Calu3 (cell line): ENCODE measurements at places on chromosomes 2 and 18. TPM values are rescaled to one million over a fixed set of nuclear protein-coding genes. Genes with fewer than 3 reads are reported as not detected.
A peak's percentile ranks its signal among the peaks of the same experiment; 100 is the strongest.

The IL1RL2 gene
- total RNA-seq, result 0.68 and 0.73 TPM in 2 replicates

The NPHP1 gene
- 6.4 and 7.3 TPM in 2 replicates for total RNA-seq

The EN1 gene
- 2.3 TPM in 2 replicates for total RNA-seq

The KCNG2 gene
- not detected in 2 replicates for total RNA-seq

The ABHD1 gene
- total RNA-seq, result 0.56 and 0.64 TPM in 2 replicates

The COL3A1 gene
- total RNA-seq, result not detected in 2 replicates

The KRTCAP3 gene
- 71.8 and 74.0 TPM in 2 replicates for total RNA-seq

GRCh38 chr2:102686479-102687439 lies 67.4 kb downstream of the SLC9A2 start:
- no peak for DNase-seq

DNA sequence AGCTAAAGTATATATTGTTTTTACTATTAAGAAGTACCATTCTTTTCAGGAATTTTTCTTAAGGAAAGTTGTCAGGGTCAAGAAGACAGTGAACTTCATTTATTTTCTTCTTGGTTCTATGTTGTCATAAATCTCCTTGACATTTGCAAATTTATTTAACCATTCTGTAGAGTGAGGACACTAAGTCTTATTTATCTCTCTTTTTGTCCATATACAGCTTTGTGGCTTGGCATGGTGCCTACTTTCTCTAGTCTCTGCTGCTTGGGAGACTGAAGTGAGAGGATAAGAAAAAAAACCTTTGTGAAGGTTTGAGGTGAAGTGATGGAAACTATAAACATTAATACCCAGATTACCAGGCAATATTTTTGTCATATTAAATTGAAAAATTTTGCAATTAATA lies 1389.4 kb downstream of the SUCLG1 start:
- no peak for DNase-seq

GRCh38 chr2:37421686-37422085 lies 77.3 kb downstream of the QPCT start:
- no peak for DNase-seq

GRCh38 chr2:177553176-177553884 lies 160.8 kb downstream of the AGPS start:
- peak; percentile 2 for DNase-seq

GRCh38 chr2:211946960-211947359 lies 591.6 kb downstream of the ERBB4 start:
- DNase-seq, result no peak

DNA sequence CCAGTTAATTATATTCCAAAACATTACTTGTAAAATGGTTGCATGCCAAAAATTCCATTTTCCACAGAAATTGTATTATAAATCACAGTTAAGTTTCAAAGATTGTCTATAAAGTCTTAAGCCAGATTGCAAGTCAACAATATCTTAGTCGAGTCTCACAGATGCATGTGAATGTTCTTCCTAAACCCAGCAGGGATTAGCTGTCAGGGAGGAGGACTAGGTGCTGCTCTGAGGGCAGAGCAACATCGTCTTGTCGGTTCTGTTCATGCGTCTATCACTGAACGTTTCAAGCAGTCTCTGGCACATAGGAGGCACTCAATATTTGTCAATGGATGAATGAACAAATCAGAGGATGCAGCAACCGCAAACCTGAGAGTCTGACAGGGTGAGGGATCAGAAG lies 27.0 kb downstream of the EPB41L3 start:
- DNase-seq, result no peak

GRCh38 chr18:77201506-77201905 lies 48.1 kb upstream of the GALR1 start:
- DNase-seq, result no peak

DNA sequence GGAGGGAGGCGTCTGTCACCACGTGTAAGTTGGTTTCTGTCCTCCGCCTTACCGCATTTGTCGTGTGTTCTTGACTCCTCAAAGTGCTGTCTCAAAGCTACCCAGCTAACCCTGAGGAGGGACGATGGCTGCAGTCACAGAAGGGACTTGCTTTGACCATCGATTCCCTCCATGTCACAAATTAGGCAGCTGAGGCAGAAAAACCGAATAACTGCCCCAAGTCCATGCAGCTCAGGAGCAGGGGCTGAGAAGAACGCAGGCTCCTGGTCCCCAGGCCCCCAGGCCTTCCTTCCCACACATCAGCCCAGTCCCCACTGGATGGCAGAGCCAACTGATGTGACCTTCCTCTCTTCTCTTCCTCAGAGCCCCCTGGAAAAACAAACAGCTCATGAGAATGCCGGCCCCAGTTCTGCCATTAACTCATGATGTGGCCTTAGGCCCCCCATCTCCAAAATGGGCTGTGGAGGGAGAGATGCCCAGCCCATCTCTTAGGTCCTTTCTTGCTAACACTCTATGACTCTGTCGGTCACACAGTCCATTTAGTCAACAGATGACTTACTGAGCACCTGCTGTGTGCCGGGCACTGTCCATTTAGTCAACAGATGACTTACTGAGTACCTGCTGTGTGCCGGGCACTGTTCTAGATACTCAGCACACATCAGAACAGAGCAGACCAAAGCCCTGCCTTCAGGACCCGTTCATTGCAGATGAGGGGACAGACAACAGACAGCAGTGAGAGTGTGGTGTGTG lies 19.6 kb downstream of the MTERF4 start:
- DNase-seq, result no peak

DNA sequence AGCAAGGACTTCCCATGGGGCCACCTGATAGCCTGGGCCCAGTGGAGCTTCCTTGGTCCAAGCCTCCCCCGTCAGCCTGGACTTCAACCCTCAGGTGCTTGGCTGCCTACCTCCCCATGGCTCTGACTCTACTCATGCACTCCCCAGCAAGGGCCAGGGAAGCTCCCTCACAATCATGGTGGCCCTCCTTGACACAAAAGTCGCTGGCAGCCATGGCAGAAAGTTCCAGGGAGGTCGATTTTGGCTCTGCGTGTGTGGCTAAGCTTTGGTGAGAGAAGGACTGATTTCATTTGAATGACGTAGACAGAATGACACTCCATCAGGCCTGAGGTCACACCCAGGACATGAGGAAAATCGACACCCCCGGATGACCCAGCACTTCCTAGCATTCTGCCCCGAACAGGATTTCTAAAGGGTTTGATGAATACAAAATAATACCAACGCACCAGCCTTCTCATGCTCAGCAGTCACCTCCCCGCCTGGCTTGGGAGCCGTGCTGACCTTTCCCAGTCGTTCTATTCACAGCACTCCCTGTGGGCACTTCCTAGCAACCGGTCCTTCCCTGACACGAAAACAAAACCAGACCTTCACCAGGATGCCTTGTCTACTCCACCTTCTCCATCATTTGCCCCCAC lies 52.7 kb downstream of the LBH start:
- DNase-seq, result no peak

DNA sequence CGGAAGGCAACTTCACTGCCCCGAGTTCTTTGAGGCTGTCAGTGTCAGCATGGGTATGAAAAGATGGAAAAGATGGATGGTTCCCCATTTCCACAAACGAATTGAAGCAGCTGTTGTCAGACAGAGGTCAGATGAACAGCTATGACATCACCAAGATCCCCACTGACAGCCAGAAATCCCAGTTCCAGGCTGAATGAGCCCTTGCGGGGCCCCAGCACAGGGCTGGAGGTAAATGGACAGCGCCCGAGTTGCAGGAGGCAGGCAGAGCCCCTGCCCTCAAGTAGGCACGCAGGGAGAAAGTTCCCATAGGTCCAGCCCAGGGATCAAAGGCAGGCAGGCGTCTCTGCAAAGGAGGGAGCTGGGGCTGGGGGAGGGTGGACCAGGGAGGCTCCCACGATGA lies 169.5 kb upstream of the AGAP1 start:
- no peak for DNase-seq

GRCh38 chr2:162233197-162233596 lies 10.0 kb downstream of the FAP start:
- no peak for DNase-seq

- no peak for DNase-seq
Observed at GRCh38 chr2:194709840-194710239, 947.2 kb upstream of the SLC39A10 start.

DNA sequence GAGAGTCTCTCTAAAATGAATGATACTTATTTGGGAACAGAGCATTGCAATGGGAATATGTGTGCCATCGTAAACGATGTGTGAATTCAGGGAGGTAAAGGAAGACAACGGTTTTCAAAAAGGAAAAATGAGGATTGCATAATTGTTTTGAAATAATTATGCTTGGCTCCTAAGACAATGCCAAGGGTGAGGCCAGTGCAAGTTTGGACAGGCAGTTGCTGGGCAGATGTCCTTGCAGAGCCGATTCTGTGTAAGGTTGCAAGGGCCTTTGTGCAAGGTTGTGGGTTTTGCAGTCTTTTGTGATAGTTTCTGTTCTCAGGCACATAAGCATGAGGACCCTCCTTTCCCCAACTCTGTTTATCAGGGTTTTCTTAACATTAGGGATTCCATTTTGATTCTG lies 70.0 kb upstream of the ZNF236 start:
- DNase-seq, result no peak

GRCh38 chr2:27776097-27776496 lies 4.6 kb downstream of the MRPL33 start:
- no peak for DNase-seq

GRCh38 chr2:166464187-166464586 lies 29.9 kb downstream of the SCN7A start:
- no peak for DNase-seq

DNA sequence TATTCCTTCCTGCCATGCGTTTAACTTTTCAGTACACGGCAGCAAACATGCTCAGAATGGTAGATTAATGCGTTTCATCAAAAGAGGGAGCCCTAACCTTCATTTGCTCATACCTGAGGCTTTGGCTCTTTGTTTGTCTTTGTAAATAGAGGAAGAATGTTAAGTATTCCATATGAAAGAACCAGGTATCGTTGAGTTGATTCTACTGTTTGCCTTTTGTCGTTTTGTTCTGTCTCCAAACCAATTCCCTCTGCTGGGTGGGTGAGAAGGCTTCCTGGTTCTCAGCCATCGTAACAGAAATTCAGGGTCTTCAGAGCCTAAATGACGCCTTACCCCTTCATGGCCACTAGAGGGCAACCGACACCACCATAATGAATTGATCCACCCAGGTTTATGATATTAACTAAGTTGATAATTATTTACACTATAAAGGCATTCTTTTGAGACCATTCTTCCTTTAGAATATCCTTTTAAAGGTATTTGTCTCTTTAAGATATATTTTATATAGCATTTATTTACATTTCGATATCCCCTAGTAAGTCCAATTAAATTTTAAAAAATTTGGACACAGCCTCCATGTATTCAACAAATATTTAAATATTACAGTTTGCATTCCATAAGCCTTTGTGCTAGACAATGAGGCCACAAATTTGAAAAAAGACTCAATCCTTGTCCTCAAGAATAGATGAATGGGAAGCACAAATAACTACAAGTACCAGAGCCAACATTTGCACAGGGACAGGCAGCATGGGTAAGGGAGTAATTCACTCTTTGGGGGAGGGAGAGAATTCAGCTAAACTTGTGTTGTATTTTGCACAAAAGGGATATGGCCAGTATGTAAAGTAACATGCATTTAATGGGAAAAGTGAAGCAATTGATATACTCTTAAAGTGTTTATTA lies 48.1 kb downstream of the TIMM21 start:
- DNase-seq, result peak; percentile 49

DNA sequence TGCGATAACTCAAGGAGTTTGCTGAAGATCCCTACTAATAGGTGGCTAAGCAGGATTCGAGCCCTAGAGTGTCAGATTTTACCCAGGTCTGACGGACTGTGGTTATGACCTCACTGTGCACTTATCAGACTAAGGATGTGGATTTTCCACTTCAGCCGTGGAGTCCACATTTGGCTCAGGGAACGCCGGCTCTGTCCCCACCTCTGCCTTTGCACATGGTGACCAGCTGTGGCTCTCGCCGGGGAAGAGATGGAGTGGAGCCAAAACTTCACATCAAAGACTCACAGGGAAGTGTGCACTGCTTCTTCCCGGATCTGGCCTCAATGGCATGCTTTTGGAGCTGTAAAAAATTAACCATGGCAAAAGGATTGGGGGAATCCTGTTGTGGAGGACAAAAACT lies 249.3 kb upstream of the APCDD1 start:
- no peak for DNase-seq

- DNase-seq, result peak; percentile 13
Observed at GRCh38 chr18:10308154-10308553, 146.3 kb upstream of the APCDD1 start.

DNA sequence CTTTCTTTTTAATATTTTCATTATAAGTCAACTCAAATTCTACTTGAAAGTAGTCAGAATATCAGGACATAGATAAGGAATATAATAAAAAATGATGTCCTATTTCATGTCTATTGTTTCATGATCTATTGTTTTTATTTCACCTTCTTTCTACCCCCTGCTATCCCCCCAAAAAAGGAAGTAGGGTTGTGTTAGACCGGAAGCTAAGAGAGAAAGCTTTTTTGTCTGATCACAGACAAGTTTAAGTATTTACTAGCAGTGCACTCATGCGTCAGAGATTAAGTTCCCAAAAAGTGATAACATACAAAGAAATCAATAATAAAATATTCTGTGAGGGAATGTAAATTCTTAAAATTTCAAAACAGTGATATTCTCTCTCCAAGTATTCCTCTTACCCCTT lies 447.1 kb upstream of the CNTNAP5 start:
- DNase-seq, result no peak

- no peak for DNase-seq
Observed at GRCh38 chr2:61433606-61434005, 37.3 kb downstream of the USP34 start.

DNA sequence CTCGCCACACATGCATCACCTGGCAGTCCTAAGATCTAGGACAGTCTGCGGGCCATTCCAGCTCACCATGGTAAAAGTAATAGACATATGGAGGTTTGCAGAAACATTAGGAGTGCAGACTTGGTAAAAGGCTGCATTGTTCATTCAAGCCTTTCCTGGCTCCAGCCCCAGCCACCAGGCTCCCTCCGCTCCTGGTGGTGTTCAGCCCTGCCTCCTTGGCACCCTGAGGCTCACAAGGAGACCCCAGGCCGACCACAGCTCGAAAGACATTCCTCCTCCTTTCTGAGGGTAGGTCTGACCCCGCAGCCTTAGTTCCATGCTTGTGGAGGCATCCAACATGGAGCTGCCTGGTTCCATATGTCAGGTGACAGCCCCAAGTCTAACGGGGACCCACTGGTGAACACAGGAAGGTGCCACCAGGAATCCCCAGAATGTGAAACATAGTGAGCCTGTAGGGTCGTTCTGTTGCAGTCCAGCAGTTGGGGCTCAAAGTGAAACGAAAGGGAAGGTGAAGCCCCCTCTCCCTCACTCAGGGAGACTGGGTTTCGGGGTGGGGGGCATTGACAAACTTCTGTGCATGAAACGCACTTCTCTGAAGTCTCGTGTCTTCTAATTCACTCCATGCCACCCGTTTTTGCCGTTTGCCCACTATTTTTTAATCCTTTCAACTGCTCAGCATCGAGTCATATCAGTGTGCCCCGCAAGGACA lies 5.0 kb upstream of the SP100 start:
- no peak for DNase-seq

- no peak for DNase-seq
Observed at GRCh38 chr2:1024981-1025380, 74.3 kb downstream of the SNTG2 start.

DNA sequence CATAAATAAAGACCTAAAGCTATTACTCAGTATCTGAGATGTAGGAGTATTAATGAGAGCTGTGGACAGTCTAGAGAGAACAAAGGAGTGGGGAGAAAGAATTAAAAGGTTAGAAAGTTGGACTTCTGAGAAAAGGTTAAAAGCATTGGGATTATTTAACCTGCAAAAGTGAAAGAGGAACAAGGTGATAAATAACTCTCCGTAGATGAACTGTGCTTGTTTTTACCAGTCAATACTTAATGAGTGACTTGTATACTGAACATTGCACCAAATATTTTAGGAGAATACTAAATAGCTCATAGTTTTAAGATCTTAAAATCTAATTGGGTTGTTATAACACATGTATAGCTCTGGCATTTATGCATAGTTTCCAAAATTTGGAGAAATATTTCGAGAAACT lies 137.5 kb downstream of the GPD2 start:
- DNase-seq, result no peak
